ENCODE measurements at places on chromosomes 1 and 21.

DNA sequence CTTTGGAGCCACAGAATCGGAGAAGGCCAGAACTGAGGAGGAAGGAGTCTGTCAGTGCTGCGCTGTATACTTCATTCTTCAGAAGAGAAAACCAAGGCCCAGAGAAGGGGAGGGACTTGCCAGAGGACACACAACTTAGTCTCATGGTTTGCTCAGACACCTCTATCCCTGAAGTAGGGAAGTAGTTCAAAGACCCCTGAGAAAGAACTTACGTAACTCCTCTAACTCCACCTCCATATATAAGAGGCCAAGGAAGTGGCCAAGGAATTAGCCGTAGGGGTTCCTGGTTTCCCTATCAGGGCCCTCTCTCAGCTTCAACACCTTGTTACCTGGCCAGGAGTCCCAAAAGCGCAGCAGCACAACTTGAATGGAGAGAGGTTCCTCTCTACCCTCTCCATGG, 580 bp upstream of the NECTIN4 start:
- no peak for DNase-seq

DNA sequence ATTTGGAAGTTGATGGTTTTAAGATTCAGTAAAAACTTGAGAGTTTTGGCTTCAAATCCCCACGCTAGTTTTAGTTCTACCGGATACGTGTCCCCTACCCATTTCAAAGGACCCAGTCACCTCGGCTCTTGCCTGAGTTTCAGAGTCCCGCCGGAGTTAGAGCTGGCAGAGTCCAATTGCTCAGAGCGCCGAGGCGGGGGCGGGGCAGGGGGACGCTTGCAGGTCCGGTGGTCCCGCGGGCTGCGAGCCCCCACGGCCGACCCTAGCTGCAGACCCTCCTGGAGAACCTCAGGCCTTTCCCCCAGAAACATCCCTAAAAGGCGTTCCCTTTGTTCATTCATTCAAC, 765 bp upstream of the VPS45 start:
- DNase-seq: peak; percentile 73

DNA sequence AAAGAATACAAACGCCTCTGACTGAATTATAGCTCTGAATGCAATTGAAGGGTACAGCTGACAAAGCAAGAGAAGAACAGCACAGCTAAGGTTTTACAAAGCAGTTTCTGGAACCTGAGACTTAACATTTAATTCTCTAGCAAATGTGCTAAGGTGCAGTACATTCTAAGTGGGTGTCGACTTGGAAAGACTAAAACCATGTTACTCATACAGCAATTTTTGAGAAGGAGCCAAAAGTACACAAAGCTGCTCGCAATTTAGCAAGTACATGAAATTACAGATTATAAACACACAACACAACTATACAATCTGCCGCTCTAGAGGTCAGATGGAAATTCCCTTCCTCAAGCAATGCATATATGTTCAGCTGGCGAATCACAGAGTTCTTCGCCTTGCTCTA, 121.9 kb downstream of the TIAM1 start:
- DNase-seq: no peak

DNA sequence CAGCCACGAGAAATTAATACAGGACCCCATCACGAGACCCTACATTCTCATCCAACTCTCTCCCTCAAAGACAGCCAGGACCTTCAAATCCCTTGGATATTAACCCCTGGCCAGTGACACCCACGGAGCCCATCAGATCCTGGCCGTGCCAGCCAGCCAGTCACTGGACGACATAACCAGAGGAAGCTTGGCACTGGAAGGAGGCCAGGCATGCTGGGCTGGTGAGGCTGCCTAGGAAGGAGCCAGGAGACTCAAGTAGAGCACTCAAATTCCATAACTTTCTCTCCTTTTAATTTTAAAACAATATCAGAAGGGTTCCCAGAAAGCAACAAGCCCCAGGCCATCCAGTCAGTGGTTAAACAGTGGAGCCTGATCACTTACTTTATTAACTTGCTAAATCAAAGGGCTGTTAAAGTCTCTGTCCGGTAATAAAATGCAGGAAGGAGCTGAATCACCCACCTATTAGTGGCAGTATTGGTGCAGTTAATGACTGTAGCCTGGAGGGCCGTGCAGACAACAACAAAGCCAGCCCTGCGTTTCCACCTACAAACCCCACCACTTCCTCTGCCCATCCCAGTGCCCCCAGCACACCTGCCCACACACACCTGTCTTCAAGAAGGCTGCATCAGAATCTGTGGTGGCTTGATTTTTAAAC, 78.0 kb downstream of the HIVEP3 start:
- no peak for DNase-seq

Data from sciatic nerve (tissue), 2 donors.